Ammon's horn (tissue), 1 donor: ENCODE measurements at places on chromosomes 2 and 18.

DNA sequence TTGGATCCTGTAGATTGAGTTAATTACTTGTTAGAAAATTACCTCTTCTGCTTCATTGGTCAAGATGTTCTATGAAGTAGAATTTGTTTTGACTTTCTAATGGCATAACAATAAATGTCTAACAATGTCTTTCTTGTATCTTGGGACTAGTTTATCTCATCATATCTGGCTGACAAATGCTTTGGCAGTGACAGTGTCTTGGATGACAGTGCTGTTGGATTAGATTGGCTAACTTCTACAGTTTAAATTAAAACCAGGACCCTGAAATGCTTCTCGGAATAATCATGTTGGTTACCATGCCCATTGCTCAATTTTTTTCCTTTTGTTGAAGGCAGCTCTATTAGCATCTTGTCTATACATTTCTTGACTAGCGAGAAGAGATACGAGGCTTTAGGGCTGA lies 176.9 kb downstream of the PARD3B start:
- DNase-seq = no peak

DNA sequence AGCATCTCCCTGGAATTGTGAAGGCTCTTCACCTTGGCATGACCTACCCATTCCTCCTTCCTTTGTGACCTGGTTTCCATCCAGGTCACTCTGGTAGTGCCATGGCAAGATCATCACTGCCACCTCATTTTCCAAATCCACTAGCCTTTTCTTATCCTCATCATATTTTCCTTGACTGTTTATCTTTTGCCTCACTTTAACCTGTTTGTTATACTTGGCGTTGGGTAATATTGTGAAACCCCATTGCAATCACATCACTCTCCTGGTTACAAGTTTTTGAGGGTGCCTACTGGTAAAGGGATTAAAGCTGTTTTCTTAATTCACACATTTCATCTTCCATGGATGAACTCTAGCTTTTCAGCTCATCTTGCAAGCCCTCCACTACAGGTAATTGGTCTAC lies 39.1 kb upstream of the IGFBP2 start:
- no peak for DNase-seq

DNA sequence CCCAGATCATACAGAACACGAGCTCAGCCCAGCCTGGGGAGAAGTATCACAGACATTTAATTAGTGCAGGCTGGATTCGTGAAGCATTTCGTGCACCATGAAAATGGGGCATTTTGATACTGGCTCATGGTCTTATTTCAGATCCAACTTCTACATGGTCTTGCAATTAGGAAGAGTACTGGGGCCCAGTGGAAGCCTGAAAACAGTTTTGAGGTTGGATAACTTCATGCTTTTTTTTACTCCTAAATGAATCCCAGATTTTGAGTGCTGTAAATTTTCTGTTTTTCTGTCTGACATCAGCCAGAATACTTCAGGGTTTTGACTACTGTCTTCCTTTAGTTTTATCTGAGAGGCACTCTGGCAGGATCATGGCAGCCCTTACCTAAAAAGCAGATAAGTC lies 160.1 kb downstream of the GFPT1 start:
- DNase-seq = no peak

DNA sequence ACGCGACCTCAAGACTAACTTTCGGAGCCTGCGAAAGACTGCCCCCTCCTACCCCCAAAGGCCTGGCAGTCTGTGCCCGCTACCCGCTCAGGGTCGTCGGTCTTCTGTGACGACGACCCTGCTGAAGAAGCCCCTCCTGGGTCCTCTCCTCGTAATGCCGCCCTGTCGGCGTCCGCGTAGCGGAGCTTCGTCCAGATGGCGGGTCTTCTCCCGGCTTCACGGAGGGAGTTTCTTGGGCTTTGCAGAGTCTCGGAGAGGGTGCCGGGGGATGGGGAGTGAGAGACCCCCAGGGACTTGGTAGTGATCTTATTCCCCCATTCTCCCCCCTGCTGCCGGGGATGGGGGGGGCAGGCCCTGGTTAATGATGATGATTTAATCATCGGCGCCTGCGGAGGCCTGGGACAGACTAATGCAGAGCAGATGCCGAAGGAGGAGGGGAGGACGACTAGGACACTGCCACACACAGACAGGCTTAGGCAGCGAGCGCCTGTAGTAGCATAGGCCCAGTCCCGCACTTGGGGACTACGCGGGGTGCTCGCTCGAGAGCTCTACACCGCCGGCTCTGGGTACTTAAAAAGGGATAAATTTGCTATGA lies 528 bp upstream of the PCGF1 start:
- peak; percentile 59 for DNase-seq

- no peak for DNase-seq
Measured at GRCh38 chr2:176508374-176508773, 239.1 kb downstream of the MTX2 start.

GRCh38 chr2:100281521-100282438 lies 40.5 kb downstream of the LONRF2 start:
- DNase-seq = peak; percentile 80

- no peak for DNase-seq
Measured at GRCh38 chr2:135064149-135064548, 12.1 kb downstream of the RAB3GAP1 start.

DNA sequence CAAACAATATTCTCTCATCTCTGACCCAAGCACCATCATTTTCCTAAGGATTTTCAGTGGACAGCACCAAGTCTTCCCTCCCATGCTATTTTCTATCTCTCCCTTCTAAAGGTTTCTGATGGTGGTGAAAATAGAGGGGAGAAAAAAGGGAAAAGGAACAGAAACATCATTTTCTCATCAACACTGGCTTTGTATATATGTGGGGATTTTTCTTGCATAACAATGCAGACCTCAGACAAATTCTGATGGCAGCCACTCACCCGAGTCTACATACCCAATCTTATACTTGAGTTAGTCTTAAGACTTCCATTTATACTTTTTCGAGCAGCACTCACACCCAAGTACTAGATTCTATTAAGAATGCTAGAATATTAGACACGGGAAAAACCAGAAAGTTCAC lies 95.8 kb downstream of the TMEM163 start:
- no peak for DNase-seq
